Epithelial cell of esophagus (primary cell): ENCODE measurements at places on chromosomes 5 and 9.

DNA sequence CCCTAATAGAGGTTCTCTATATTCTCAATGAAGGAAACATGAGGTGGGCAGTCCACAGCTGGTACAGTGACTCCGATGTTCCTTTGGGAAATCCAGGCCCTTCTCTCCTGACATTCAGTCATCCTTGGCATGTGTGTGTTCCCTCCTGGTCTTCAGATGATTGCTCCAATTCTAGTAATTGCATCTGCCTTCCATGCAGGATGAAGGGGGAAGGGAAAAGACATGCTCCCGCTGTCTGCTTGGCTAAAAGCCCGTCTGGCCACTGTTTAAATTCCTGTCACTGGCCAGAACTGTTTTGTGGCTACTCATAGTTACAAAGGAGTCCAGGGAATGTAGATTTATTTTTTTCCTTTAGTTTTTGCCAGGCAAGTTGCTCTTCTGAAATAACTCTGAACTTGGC lies 65.0 kb downstream of the MAST4 start:
- DNase-seq, result no peak

DNA sequence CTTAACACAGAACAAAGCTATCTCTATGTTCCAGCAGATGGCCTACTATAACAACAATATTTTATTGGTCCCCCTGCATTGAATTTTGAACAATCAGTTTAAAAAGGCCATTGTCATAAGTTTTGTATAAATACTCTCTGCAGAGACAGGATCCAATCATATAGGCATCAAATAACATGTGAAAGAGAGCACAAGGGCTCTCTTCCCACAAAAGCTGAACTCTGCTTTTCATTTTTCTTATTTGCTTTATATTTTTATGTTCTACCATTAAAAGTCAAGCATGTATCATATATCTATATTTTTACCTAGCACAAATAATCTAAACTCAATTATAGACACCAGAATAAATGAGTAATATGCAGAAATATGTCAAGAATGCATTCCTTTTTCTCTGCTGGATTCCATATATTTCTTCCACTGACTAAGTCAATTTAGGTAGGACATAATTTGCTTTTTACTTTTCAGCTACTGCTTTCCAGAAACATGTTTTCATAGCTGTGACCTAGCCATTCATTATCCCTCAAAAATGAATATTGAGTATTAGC lies 143.6 kb downstream of the CDH9 start:
- peak; percentile 10 for DNase-seq

GRCh38 chr5:74199436-74200210 lies 440.9 kb downstream of the ENC1 start:
- peak; percentile 90 for DNase-seq

DNA sequence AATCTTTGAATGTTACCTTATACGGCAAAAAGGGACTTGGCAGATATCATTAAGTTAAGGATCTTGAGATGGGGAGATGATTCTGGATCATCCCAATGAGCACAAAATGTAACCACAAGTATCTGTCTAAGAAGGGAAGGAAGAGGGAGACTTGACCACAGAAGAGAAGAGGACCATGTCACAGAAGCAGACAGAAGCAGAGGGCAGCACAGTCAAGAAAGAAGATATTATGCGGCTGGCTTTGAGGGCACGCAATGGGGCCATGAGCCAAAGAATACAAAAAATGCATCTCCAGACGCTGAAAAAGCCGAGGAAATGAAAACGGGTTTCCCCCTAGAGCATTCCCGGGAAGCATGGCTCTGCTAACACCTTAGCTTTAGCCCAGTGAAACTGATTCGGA lies 225.3 kb downstream of the NR2F1-AS1 start:
- DNase-seq, result no peak

- no peak for DNase-seq
Observed at GRCh38 chr9:92614763-92615461, 55.0 kb downstream of the IPPK start.

DNA sequence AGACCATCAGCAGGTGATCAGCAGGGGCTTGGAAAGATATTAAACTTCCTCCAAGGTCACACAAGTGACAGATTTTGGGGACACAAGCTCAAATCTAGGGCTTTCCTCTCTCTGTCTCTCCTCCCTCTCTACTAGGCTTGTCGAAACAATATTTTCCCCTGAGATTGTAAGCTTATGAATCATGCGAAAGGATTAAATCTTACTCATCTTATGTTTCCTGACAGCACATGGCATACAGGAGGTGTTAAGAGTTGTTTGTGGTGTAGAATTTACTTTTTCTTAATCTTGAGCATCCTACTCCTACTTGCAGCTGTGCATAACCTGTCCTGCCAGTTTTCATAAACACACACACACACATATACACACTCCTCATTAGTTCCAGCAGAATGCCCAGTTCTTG lies 186.3 kb downstream of the MARCHF11 start:
- peak; percentile 96 for DNase-seq

GRCh38 chr5:99059685-99060084 lies 130.9 kb upstream of the CHD1 start:
- DNase-seq, result no peak

- DNase-seq, result peak; percentile 55
Observed at GRCh38 chr5:3310541-3311261, 284.9 kb upstream of the IRX1 start.

DNA sequence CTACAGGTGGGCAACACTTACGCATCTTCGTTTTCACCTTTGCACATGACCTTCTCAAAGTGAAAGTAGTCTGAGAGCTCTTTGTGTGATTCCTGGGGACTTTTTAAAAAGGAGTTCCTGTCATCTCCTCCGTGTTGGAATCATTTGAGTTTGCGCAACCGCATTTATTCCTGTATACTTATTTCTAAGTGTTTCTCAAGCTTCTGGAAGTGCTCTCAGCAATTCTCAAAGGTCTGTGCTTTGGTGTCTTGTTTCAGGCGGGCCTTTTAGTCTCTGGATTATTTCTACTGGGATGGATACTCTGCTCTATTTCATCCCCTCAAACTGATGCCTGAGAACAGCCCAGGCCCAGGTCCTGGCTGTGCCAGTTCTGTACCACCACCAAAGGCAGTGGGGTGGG lies 226.5 kb upstream of the TUT7 start:
- DNase-seq, result no peak

GRCh38 chr9:121954477-121955140 lies 138.5 kb downstream of the TTLL11 start:
- no peak for DNase-seq

DNA sequence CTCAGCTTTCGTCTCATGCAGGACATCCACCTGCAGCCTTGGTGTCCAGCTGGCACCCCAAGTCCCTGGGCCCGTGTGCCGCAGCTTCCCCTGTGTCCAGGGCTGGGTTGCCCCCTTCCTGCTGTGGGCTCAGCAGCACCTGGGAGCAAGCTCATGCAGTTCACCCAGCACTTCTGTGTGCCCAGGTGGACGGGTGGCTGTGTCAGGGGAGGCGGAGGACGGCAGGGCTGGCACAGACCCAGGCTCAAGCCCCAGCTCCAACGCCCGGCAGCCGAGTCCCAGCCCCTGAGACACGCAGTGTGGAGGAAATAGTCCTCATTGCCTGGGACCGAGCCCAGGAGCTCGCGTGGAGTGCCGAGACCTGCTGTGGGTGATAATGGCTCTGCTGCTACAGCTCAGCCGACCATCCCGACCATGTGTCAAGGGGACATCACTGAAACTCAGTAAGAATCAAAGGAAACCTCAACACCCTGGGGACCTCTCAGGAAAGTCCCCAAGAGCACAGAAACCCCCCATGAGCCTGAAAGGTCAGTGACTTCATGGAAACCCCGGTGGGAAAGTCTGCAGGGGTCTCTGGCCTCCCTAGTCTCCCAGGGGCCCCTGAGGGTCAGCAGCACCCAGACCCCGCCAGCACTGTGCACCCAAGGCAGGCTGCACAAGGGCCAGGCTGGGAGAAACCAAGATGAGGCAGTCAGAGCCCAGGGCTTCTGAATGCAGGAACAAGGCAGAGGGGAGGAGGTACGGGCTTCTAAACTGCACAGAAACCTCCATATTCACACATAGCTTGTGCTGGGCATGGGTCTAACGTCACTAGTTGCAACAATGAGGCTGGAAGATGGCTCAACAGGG lies 38.8 kb downstream of the LPCAT1 start:
- DNase-seq, result no peak

- no peak for DNase-seq
Observed at GRCh38 chr9:18122171-18122570, 351.8 kb upstream of the ADAMTSL1 start.

- DNase-seq, result no peak
Observed at GRCh38 chr5:143316844-143317631, 86.4 kb downstream of the NR3C1 start.

GRCh38 chr5:13211064-13211463 lies 733.4 kb downstream of the DNAH5 start:
- no peak for DNase-seq

DNA sequence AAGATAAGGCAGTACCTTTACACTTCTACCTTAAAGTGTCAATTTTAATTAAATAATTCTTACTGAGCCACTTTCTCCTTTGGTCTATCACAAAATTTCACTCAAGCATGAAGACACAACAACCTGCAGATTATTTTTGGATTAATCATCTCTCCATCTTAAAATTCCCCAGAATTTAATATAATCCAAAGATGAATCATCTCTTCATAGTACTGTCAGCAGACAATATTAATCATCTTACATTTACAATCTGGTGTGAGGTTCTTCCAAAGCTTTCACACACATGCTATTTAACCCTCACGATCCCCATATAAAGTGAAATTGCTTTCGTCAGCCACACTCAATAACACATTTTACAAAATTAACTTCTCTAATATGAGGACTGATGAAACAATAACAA lies 43.0 kb downstream of the LHFPL2 start:
- peak; percentile 46 for DNase-seq

- no peak for DNase-seq
Observed at GRCh38 chr9:25891527-25891926, 213.3 kb upstream of the TUSC1 start.

GRCh38 chr9:114782586-114782985 lies 23.3 kb downstream of the TNFSF15 start:
- no peak for DNase-seq

GRCh38 chr9:96304230-96304629 lies 2.3 kb upstream of the HSD17B3 start:
- DNase-seq, result no peak

DNA sequence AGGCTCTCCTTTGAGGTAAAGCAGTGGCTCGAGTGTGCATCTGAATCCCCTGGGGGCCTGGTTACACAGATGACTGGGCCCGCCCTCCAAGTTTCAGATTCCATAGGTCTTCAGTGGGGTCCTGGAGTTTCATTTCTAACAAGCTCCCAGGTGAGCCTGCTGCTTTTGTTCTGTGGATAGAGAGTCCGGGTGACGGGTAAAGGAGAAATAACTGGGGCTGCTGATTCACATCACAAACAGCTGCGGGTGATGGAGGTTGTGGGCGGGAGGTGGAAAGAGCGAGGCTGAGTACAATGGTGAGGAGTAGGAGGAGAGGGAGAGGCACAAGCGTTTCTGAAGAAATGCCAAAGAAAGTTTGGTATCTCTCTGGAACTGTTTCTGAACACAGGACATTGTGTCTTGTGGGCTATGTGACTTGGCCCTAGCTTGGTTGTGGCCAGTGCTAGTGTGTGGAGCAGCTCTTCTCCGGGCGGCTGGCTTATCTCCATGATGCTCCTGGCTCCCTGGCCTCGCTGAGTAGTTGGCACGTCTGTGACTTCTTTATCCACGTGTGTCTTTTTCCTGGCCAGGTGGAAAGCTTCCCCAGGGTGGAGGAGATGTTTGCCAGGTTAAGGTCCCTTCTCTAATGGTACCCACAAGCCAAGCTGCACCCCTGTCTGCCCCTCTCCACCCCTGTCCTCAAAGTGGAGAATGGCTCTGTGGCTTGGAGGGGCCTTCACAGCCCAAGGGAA lies 61.7 kb downstream of the HSPA4 start:
- peak; percentile 80 for DNase-seq

DNA sequence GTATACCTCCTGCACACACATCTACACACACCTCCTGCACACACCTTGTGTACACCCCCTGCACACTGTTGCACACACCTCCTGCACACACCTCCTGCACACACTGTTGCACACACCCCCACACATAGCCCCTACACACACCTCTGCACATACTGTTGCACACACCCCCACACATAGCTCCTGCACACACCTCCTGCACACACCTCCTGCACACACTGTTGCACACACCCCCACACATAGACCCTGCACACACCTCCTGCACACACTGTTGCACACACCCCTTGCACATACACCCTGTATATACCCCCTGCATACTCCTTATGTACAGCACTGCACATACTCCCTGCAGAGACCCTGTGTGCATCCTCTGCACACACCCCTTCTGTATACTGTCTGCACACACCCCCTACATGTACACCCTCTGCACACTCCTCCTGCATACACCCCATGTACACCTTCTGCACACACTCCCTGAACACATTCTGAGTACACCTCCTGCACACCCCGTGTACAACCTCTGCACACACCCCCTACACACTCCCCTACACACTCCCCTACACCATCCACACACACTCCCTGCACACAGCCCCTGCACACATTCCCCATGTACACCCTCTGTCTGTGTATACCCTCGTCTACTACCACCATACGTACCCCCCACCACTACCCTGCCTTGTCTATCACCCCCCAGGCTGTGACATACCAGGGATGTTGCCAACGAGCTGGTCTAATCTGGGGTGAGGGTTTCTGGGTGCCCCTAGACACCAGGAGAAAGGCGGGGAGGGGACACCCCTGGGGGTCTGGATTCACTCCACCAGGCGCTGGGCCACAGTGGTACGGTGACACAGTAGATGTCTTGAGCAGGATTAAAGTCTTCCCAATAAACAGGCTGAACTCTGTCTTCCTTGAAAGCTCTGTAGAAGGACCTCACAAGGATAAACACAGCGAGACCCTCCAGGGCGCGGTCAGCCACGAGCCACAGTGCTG lies 1.1 kb upstream of the CEP72 start:
- DNase-seq, result no peak

- peak; percentile 5 for DNase-seq
Observed at GRCh38 chr9:19895006-19895405, 106.2 kb upstream of the SLC24A2 start.

DNA sequence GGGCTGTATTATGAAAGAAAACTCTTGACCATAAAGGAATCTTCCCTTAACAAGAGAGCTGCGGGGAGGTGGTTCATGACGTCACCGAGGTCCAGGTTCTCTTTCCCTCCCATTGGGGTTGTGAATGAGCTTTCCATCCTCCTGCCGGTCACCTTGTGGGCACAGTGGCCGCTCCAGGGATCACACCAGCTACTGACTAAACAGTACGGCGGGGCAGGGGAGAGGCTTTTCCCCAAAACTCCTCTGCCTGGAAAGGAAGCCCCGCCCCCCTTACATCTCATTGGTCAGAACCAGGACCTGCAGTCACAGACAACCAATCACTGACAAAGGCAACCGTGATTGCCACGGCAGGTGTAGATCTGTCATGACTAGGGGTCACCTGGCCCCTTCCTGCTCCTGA lies 35.6 kb downstream of the ROR2 start:
- DNase-seq, result no peak

- DNase-seq, result no peak
Observed at GRCh38 chr9:108434502-108434901, 421.3 kb downstream of the ACTL7B start.

DNA sequence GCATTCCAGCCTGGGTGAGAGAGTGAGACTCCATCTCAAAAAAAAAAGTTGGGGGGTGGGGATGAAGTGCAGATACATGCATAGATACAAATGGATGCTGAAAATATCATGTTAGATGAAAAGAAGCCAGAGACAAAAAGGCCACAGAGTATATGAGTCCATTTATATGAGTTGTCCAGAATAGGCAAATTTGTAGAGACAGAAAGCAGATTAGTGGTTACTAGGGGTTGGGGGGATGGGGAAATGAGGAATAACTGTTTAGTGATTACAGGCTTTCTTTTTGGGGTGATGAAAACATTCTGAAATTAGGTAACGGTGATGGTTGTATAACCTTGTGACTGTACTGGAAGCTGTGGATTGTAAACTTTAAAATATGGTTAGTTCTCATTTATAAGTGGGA lies 13.8 kb upstream of the LHFPL2 start:
- no peak for DNase-seq
